ENCODE measurements at places on chromosomes 5 and 9. TPM values are rescaled to one million over a fixed set of nuclear protein-coding genes. Genes with fewer than 3 reads are reported as not detected.

Gene RFESD
- 2.5 TPM for total RNA-seq

Gene PCDHGA12
- total RNA-seq, result 6.7 TPM

Gene PCDHA7
- 0.54 TPM for total RNA-seq

Gene FIBCD1
- total RNA-seq, result 0.79 TPM

Gene NRG2
- not detected for total RNA-seq

Gene PTTG1
- 51.3 TPM for total RNA-seq

Gene ANKRD18B
- total RNA-seq, result 0.79 TPM

Gene HIGD2A
- total RNA-seq, result 41.3 TPM

Gene CKMT2
- not detected for total RNA-seq

Gene SLC4A9
- not detected for total RNA-seq

Gene FOXD4
- total RNA-seq, result under 0.01 TPM

Gene SLC46A2
- not detected for total RNA-seq

Gene NIM1K
- total RNA-seq, result 0.33 TPM

Gene ANKRD31
- 0.43 TPM for total RNA-seq

Gene PDE8B
- not detected for total RNA-seq

Gene FOXD4L5
- not detected for total RNA-seq

Gene TRIO
- total RNA-seq, result 180 TPM

Gene SH3PXD2B
- 33.2 TPM for total RNA-seq

Gene OR1J2
- not detected for total RNA-seq

Gene HSPB3
- not detected for total RNA-seq

Gene PCA3
- 0.39 TPM for total RNA-seq

Gene LMX1B
- total RNA-seq, result not detected

Gene ARHGEF28
- 0.33 TPM for total RNA-seq

Gene THBS4
- total RNA-seq, result 0.79 TPM

Gene CAPSL
- not detected for total RNA-seq

Gene MYOZ3
- total RNA-seq, result not detected

Gene SUSD1
- total RNA-seq, result 18.1 TPM

Gene RASEF
- total RNA-seq, result 0.33 TPM

Gene C9orf50
- total RNA-seq, result 0.39 TPM

Gene CACNA1B
- total RNA-seq, result under 0.01 TPM

Gene ATP10B
- not detected for total RNA-seq

Gene CAVIN4
- 0.79 TPM for total RNA-seq

All from placental epithelial cell (primary cell).